HTR-8/SVneo (cell line): ENCODE measurements at places on chromosomes 6 and 20.

DNA sequence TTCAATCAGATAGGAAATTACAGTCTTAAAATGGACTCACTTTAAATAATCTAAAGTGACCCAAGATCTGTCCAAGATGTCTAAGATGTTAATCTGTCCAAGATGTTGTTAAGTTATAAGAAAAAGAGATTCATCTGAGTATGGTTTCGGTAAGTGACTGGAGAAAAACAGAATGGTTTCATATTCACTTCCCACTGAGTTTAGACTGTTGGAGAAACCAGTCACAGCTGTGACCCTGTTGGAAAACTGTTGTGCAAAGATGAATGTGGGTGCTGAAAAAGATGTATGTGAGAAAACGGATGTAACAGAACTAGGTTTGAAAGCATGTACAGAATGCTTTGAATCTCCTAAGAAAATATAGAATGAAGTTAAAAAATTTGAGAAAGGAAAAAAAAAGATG lies 325.9 kb downstream of the COL12A1 start:
- no peak for DNase-seq

DNA sequence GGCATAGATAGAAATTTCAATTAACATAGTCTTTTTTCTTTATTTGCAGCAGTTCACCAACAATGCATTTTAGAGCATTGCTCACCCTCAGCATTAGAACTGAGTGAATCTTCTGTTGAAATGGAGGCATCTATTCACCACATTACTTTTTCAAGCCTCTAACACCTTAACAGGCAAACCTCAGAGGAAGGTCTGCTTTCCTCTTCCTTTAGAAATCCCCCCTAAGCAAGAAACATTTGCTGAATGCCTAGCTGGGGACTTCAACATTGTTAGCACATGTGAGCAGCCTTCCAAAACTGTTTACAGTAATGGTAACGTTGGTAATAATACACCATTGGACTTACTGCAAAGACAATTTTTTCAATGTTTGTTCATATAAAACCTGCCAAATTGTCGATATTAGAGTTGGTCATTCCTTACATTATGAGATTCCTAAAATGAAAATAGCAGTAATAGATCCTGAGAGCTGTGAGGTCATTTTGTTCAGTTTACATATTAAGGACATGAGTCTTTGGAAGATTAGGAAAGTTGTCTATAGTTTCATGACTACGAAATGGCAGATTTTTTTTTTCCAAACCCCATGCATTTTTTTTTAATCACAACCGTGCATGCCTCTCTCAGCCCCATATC lies 20.6 kb upstream of the AKIRIN2 start:
- no peak for DNase-seq

DNA sequence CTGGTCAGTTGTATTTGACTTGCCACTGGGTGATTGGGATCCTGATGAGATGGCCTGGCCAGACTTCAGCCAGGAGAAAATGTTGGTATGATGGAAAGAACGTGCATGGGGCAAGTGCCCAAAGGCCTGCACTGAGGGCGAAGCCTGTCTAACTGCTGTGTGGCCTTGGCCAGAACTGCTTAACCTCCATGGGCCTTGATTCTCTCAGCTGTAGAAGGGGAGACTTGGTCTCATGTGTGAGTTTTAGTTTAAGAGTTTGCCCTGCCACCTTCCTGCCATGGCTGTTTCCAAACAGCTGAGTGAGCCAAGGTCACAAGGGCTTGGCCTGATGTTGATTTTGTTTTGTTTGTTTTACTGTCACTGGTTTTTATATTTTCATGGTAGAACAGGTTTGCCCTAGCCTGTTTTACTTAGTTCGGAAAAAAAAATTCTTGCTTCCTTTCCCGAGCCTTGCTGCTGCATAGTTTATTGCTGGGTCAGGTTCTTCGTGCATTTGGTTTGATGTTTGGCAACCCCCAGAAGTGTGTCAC lies 35.3 kb downstream of the DSTN start:
- no peak for DNase-seq

DNA sequence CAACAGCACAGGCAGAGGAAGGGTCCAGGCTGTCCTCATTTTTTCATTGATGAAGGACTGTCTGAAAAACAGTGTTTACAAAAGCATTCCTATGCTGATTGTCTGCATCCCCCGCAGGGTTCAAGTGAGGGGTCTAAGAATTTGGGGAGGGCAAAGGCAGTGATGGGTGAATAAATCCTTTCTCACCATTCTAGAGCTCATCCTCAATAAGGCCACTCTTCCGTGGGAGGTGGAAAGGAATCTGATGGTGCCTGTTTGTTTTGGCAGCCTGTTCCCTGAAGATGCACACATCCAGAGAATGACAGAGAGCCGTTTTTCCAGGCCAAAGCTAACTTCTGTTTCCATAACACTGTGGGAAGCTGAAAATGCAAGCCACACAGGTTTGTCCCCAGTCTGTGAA lies 164.5 kb downstream of the MOXD1 start:
- no peak for DNase-seq

- DNase-seq, result peak; percentile 87
Measured at GRCh38 chr20:3115190-3116107, 30.9 kb upstream of the AVP start.

DNA sequence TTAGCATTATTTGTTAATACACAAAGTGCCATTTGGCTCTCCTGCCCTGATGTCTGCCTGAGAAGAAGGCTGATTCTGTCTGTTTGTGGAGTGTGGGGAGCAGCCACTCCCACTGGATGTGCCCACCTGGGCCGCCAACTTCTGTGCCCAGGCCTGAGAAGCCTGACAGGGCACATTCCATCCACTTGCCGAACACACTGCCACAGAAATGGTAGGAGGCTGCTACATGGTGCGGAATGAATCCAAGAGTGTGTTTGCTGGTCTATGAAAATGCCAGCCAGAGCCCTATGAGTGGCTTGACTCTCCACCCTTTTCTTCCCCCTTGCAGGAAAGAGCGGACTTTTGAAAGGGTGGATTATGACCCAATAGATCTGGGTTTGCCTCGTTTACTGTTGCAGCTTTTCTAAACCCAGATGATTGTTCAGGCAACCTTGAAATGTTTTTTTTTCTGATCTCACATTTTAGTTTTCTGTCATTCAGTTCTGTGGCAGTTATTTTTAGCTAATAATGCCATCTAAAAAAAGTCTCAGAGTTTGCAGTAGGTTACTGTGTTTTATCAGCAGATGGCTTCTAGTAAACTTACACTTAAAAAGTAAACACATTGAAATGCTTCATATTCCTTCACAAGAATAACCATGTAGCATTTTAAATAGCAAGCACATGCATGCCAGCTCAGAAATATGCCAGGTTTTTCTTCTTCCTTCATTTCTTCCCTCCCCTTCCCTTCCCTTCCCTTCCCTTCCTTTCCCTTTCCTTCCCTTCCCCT lies 196.5 kb downstream of the SLC35F1 start:
- no peak for DNase-seq

DNA sequence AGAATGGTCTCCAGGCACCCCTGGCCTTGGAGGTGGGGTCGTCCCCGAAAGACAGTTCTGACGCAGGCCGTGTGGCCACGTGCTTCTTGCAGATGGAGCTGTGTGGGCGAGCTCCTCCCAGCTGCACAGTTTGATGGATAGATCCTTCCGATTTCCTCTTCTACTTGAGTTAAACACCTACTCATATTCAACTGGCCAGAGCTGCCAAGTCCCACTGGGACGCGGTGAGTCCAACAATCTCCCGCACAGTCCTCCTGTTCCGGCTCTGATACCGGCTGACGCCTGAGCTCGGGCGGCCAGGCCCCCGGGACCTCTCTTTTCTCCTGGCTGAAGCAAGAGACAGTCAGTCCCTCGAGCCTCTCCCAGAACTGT lies 57.9 kb upstream of the DACT2 start:
- DNase-seq, result no peak

DNA sequence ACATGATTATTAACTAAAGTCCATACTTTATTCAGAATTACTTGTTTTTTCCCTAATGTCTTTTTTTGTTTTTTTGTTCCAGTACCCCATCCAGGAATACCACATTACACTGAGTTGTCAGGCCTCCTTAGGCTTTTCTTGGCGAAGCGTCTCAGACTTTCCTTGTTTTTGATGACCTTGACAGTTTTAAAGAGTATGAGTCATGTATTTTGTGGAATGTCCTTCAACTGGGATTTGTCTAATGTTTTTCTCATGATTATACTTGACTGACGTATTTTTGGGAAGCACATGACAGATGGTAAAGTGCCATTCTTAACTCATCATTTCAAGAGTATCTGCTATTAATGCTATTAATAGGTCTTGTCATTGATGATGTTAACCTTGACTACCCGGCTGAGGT lies 23.6 kb downstream of the ENPP1 start:
- DNase-seq, result peak; percentile 25

- no peak for DNase-seq
Measured at GRCh38 chr20:61569825-61570224, 317.8 kb downstream of the CDH4 start.

DNA sequence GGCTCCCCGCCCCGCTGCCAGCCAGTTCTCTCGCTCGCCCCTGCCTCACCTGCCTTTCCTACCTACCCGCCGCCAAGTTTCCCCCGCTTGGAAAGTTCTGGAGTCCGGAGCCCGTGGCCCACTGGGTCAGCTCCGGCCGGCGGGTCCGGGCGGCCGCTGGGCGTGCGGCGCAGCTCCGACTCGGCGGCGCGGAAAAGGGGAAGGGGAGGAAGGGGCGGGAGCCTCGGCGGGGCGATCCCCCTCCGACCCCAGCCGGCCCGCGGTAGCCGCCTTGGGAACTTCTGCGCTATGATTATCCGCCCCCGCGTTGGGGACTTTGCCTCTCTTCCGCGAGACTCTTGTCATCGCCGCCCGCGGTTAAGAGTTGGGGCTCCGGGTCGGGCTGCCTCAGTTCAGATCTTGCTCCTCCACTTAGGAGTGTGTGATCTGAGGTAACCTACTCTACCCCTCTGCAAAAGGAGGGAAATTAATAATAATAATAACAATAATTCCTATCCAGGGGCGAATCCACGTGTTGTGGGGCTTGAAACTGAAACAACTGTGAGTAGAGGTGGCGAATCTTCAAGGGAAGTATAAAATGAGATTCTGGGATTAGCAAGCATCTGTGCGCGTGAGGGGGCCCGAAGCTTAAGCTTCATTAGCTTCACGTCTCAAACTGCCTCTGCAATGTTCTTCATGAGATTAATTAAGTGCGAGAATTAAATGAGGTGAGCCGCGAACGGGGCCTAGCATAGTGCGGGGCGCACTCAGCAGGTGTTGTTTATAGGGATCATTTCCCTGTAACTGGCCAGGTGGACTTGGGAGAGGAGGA lies 30.8 kb downstream of the SF3B5 start:
- no peak for DNase-seq

GRCh38 chr6:168100803-168101589 lies 22.0 kb upstream of the FRMD1 start:
- DNase-seq, result no peak

GRCh38 chr20:11980263-11980662 lies 62.6 kb downstream of the BTBD3 start:
- DNase-seq, result no peak

GRCh38 chr20:43040427-43040826 lies 149.3 kb downstream of the PTPRT start:
- peak; percentile 19 for DNase-seq

- DNase-seq, result no peak
Measured at GRCh38 chr6:118890997-118891790, 2.8 kb upstream of the ASF1A start.

- no peak for DNase-seq
Measured at GRCh38 chr6:147053311-147053921, 150.8 kb upstream of the STXBP5 start.

GRCh38 chr20:25284131-25284601 lies 36.3 kb downstream of the PYGB start:
- DNase-seq, result no peak

GRCh38 chr6:16302721-16303552 lies 64.5 kb downstream of the GMPR start:
- no peak for DNase-seq

DNA sequence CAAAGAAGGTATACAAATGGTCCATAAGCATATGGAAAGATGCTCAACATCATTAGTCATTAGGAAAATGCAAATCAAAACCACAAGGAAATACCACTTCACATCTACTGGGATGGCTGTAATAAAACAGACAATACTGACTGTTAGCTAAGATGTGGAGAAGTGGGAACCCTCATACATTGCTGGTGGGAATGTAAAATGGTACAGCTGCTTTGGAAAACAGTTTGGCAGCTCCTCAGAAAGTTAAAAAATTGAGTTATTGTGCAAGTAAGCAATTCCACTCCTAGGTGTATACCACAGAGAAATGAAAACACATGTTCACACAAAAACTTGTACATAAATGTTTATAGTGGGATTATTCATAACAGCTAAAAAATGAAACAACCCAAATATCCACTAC lies 173.0 kb upstream of the JAG1 start:
- DNase-seq, result no peak

DNA sequence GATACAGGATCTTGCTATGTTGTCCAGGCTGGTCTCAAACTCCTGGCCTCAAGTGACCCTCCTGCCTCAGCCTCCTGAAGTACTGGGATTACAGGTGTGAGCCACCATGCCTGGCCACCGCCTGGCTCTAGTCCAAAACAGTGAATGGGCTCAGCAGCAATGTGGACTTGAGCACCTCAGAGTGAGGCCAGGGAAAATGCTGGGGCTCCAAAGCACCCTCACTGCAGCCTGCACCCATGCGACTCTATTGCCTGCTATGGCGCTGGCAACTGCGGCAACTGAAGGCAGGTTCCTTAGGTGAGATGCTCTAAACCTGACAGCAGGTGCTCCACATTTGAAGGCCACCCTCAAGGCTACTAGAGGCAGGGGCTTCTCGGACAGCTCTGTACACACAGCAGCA lies 26.5 kb downstream of the MAP1LC3A start:
- no peak for DNase-seq

GRCh38 chr6:169867751-169868191 lies 116.3 kb downstream of the ERMARD start:
- no peak for DNase-seq

- no peak for DNase-seq
Measured at GRCh38 chr6:134678436-134678889, 271.4 kb downstream of the ALDH8A1 start.

DNA sequence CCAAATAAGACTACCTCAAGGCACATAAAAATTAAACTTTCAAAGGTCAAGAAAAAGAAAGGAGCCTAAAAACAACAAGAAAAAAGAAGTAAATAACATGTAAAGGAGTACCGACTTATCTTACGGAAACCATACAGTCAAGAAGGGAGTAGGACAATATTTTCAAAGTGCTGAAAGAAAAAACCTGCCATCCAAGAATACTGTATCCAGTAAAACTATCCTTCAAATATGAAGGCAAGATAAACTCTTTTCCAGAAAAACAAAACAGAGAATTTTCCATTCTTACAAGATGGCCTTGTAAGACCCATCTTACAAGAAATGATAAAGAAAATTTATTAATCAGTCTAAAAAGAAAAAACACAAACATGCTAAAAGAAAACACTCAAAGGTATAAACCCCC lies 302.2 kb downstream of the LMBRD1 start:
- no peak for DNase-seq
